Smooth muscle cell of the umbilical artery (primary cell): ENCODE measurements at places on chromosomes 7 and 10. TPM values are rescaled to one million over a fixed set of nuclear protein-coding genes. Genes with fewer than 3 reads are reported as not detected.

Gene FAM237B
- total RNA-seq: 0.05 TPM in 1 of 2 replicates, not detected in the other

Gene SHH
- total RNA-seq: not detected in 2 replicates

Gene TRIM50
- not detected in 2 replicates for total RNA-seq

Gene SSMEM1
- 0.30 TPM in 1 of 2 replicates, not detected in the other for total RNA-seq

Gene NFE2L3
- total RNA-seq: 72.5 and 101 TPM in 2 replicates

Gene ZNF92
- total RNA-seq: 8.9 and 13.7 TPM in 2 replicates

Gene TEX36
- not detected in 2 replicates for total RNA-seq

Gene AGBL3
- 0.89 and 0.97 TPM in 2 replicates for total RNA-seq

Gene CHRM2
- 0.14 and 6.2 TPM in 2 replicates for total RNA-seq

Gene EVX1
- total RNA-seq: 0.09 TPM in 1 of 2 replicates, not detected in the other

Gene C1QL3
- total RNA-seq: under 0.01 and 0.18 TPM in 2 replicates

Gene ELN
- 0.09 and 0.59 TPM in 2 replicates for total RNA-seq

Gene UFSP1
- 6.4 and 8.6 TPM in 2 replicates for total RNA-seq
